Stimulated activated CD4-positive, alpha-beta T cell treated with anti-CD3 and anti-CD28 coated beads, Interleukin-4, amount 100 ng/mL, for 4 hours (primary cell): ENCODE measurements at places on chromosomes 12 and 14.

GRCh38 chr12:25241167-25242020 is 9.3 kb downstream of the KRAS start:
- DNase-seq = no peak

DNA sequence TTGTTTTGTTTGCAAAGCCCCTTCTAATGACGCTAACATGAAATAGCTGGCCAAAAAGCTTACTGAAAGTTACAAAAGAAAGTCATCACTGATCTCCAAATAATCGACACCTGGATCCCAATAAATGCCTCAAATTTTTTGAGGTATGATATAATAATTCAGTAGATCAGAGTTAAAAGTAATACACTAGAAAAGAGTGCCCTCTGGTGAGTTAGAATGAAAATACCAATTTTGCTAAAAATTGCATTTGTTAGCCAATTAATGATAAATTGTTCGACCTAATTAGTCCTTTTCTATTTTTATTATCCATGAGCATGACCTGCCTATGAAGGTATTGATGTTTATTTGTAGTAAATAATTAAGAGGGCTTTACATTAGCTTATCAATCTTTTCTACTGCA is 78.6 kb downstream of the CEP128 start:
- no peak for DNase-seq

DNA sequence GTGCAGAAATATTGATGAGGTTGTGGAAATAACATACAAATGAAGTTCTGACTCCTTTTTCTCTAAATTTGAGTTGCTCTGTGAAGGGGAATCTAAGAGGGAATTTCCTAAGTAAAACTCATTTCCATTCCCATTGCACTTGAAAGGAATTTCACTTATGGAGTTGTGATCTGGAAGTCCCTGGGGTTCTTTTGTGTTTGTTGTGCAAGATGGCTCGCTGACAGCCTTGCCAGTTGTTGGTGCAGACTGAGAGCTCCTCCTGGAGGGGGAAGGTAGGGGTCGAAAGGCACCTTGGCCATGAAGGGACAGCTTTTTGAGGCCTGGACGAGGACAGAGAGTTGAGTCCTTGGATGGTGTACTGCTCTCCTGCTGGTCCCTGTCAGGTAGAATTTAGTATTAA is 72.0 kb downstream of the C12orf56 start:
- DNase-seq = no peak

DNA sequence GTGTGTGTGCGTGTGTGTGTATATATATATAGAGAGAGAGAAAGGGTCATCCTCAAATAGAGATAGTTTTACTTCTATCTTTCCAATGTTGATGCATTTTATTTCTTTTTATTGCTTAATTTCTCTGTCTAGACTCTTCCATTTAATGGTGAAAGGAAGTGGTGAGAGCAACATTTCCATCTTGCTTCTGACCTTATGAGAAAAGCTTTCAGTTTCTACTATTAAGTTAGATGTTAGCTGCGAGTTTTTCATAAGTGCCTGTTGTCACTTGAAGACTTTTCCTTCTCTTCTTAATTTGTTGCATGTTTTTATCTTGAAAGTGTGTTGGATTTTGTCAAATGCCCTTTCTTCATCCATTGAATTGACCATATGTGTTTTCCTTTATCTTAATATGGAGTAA is 304.4 kb upstream of the FAR2 start:
- DNase-seq = no peak

DNA sequence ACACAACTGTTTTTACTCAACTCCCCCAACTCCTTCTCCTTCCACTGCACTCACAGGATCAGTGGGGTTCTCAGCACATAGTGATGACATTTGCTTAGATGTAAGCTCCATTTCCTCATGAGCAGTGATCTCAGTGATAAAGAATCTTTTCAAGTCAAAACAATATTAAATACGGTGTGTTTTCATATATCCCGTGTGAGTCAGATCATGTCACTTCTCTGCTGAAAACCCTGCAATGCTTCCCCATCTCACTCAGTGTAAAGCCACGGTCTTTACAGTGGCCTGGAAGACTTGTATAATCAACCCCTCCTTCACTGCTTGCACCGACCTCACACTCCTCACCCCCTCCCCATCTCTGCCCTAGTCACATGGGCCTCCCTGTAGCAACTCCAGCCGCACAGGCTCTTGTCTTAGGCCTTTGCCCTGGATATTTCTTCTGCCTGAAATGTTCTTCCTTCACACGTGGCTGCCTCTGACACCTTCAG is 149.7 kb upstream of the ARHGAP5 start:
- DNase-seq = no peak

DNA sequence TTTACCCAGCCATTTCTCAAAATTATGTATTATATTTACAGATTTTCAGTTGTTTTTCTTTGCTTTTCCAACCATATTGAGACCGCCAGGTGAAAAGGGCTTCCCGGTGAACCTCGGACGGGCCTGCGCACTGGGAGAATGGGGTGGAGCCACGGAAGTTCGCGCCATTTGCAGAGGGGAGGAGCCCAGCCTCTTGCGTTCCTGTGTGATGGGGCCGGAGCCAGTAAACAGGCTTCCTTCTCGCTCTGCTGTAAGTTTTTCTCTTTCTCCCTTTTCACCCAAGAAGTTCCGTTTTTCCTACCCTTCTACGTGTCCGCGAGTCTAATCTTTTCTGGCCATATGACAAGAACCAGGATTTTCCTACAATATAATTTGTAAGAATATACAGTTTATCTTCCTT is 1108.8 kb upstream of the SEL1L start:
- DNase-seq = no peak

- DNase-seq = no peak
Observed at GRCh38 chr12:18546399-18546798, 191.4 kb downstream of the PLCZ1 start.

DNA sequence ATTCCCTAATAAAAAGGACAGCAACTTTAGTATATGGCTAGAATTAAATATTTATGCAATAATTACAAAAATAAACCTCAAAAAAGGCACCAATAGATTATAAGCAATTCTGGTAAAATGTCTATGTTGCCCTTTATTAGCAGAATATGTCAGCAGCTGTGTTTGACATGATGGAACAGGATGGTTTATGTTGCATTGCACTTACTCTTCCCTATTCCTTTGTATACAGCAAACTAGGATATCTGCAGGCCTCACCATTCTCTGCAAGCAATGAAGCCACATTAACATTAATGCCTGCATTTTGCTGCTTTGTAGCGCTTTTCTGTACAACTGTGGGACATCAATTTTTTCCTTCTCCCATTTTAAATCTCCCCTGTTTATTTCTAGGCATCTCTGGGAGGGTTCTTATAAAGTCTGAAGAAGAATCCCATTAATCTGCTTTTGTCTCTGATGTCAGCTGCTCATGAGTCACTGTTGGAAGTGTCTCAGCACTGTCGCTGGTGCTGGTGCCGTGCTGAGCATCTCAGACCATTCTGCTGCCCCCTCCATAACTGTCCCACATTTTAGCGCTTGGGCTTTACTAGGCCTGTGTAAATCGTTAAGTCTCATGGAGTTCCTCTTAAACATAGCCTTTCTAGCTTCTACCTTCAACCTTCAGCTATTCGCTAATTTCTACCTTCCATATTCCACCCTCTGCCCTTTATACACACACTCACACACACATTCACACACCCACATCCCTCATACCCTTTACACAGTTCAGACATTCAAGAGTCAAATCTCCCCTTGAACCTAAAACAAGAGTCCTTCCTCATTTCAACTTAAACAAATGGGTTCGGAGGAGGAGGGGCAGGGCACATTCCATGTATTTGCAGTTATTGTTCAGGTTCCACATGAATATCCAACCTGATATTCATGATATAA is 64.4 kb upstream of the TRHDE start:
- no peak for DNase-seq

DNA sequence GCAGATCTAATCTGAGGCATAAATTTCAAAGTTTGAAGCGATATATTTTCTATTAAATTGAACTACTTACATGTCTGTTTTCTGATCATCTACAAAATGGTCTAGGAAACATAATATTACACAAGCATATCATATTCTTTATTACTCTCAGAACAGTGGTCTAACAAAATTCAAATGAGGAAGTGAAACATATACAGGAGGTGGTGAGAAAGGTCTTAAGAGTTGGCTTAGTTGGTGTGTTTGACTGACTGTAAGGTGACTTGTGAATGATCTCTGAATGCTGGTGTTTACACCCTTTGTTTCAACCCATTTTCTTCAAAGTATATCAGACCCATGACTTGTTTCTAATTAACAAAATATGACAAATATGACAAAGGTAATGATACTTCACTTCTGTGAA is 1156.8 kb downstream of the SLC16A7 start:
- DNase-seq = no peak

DNA sequence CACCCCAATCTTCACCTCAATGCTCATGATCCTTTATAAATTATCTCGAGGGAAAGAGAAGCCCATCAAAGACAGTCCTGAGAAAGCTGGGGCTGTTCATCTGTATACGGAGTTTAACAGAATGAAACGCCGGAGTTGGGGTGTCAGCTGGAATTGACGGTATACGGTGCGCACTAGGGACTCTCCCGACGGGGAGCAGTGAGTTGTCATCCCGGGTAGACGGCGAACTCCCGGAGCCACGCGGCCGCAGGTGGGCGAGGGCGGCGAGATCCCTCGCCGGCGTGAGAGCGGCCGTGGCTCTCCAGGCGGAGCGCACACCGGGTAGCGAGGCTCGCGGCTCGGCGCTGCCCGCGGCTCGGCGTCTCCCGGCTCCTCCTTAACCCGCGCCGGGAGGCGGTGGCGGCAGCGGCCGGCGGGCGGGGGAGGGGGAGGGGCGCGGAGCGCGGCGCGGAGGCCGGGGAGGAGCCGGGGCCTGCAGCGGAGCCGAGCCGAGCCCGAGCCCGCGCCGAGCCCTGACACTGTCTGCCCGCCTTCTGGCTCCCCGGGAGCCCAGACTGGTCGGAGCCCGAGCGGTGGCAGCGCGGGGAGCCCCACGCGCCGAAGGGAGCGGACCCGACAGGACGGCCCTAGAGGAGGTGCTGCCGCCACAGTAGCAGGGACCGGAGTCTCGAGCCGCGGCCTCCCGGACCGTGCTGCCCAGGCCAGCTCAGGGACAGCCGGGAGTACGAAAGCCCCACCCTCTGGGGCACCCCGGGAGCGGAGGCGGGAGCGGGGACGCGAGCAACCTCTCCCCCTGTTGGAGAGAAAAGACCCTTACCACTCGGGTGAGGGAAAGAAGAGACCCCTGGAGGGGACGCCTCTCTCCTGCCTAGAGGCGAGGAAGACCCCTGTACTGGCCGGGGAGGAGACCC is at the start of gene FOXJ2:
TSS of gene FOXJ2 (plus strand) at position 475 of the 911 bp plus-strand sequence. CDS start 7,117 bp downstream, outside the sequence.
- DNase-seq = peak; percentile 82
